ENCODE measurements at places on chromosomes 2 and 18.

- DNase-seq, result no peak
Measured at GRCh38 chr2:164796999-164797398, 44.6 kb downstream of the COBLL1 start.

- DNase-seq, result no peak
Measured at GRCh38 chr2:191247381-191248057, 2.3 kb downstream of the MYO1B start.

DNA sequence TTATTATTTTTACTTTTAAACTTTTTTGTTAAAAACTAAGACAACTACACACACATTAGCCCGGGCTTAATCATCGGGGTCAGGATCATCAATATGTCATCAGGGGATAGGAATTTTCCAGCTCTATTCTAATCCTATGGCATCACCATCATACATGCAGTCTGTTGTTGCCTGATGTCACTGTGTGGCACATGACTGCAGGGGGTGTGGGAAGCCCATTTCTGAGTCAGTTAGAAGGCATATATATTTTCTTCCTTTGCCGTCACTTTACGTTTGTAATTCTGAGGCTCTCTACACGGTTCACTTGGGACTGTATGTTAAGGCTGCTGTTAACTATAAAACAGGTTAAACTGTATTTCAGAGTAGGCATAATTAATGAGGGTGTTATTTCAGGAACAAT, 144.4 kb upstream of the ITGA6 start:
- DNase-seq, result no peak

DNA sequence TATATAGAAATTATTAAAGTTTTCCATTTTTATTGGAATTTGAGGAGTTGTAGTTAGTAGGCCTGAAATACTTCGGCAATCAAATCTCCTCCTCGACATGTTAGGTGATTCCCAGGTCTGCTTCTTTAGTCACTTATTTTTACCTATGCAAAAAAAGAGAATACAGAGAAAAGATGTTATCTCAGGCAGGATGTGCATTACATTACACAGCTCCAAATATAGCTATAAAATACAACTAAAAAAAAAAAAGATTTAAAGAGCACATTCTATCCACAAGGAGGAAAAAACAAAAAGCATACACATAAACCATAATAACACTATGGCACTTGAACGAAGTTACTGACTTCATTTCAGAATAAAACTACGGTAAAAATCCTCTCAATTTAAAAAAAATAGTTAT, 8.1 kb downstream of the STK17B start:
- no peak for DNase-seq

DNA sequence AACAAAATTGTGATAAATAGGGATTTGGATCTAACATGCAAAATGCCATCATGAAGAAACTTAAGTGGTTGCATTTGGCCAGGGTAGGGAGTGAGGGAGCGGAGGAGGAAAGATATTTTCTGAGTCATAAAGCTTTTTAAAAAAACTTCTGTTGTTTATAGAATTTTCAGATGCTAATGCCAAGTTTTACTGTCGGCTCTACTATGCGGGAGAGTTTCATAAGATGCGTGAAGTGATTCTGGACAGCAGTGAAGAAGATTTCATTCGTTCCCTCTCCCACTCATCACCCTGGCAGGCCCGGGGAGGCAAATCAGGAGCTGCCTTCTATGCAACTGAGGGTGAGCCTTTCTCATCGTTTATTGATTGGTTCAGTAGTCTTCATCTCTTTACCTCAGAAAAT, 56.0 kb upstream of the PTH2R start:
- no peak for DNase-seq

- DNase-seq, result no peak
Measured at GRCh38 chr2:207143215-207144172, 22.3 kb downstream of the KLF7 start.

- DNase-seq, result no peak
Measured at GRCh38 chr2:16088035-16088801, 147.9 kb downstream of the MYCN start.

DNA sequence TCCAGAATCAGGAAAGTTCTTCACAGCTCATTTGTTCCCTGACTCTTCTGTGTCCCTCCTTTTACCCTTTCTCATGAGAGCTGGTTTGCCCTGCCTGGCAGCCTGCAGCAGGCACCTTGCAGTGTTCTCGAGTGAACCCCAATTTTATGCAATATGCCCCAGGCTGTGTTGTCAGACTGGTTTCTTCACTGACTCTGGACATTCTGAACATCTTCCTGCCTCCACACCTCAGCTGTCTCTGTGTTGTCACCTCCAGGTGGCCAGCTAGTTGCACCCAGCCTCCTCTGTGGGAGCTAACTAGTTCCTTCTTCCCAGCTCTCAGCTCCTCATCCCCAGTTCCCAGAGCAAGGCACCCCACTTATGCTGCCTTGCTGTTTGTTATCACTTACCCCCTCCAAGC, 5.5 kb downstream of the SETBP1 start:
- no peak for DNase-seq

DNA sequence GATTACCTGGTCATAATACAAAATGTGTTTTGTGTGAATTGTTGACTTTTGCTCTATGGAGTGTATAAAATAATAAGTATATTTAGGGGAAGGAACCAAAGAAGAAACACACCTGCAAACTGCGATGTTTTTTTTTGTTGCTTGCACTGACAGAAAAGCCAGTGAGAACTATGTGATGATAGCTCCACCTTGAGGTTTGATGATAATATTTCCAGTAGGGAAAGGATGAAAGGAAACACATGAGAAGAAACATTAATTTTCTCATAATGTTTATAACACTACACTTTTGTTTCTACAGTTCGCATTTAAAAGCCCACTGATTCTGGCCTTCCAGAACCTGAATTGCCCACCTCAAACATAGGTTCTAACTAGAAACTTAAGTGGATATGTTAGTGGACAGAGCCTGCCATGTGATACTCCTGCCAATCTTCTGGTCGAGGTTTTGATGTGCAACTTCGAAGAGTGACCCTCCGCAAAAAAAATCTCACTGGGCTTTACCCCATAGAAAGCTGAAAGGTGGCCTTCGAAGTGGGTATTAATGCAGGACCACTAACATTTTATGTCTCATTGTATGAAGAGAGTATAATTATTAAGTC, 476.4 kb upstream of the SPHKAP start:
- DNase-seq, result no peak

- peak; percentile 34 for DNase-seq
Measured at GRCh38 chr2:237674731-237675276, 47.4 kb downstream of the LRRFIP1 start.

DNA sequence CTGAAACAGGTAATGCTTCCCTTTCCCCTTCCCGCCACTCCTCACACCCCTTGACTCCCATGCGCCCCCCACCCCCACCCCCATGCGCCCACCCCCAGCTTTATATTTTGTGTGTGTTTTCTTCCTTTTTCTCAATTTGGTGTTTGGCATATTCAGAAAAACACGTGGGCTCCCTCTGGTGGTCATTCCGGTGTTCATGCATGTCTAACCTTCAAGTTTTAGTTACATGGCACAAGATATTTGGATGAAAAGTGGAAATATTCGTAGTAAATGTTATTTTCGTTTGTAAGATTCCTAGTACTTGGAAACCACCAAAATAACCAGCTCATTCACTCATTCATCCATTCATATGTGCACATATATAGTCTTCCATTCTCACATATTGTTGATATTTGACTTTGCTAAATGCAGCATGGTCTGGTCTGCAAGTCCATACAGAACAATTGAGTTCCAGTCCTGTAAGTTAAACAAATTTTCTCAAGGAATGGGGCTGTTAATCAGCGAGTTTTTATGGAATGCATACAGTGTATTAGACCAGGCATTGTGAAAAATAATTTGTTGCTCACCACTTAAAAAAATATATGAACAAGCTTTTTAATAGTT, 143.6 kb upstream of the MAP3K20 start:
- DNase-seq, result peak; percentile 31

GRCh38 chr18:76464281-76465259, 30.5 kb downstream of the ZNF516 start:
- no peak for DNase-seq

DNA sequence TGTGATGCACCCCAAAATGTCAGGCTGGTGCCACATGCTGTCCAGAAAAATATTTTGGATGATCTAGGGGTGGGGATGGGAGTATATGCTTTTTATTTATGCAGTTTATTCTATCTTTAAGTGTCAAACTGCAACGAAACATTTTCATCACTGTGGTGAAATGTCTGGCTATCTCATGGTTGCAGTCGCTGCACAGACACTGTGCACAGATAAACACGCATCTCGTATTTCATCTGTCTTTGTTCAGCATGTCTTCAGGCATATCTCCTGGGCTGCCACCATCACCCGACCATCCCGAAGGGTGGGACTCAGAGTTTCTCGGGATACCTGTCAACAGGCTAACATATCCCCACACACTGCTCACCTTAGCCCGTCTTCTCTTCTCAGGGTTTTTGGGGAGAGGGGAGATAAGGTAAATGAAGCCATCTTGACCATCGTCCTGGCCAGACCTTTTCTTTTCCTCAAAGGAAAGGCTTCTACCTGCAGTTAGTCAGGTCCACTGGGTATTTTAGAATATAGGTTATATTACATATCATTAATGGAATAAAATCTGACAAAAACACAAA, 80.7 kb upstream of the NABP1 start:
- DNase-seq, result no peak

DNA sequence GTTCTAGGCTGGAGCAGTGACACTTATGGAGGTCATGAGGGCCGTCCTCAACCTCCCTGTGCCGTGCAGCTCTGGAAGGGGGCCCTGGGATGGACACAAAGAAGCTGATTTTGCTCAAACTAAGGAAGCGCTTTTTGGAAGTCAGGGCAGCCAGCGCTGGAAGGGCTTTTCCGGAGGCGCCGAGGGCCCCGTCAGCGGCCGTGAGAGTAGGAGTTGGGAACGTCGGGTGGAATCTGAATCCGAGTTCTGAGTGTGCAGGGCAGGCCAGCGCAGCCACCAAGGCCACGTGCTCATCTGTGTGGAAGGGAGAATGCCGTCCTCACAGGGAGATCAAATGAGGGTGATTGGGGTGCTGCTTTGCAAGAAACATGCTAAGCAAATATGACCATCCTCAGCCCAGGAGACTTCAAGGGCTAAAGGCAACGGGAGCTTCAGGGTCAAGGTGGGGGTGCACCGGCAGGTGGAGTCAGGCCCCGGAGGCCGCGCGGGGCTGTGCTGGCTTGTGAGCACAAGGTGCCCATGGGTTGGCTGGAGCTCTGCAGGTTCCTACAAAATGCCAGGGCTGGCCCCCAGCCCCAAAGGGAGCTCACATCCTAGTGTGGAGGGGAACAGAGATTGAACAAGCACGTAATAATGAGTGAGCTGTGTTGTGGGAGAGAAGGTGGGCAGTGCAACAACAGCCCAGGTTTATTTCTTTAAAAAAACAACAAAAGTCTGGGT, 70.4 kb upstream of the HPCAL1 start:
- no peak for DNase-seq

GRCh38 chr18:36905571-36905970, 76.6 kb downstream of the KIAA1328 start:
- DNase-seq, result no peak

DNA sequence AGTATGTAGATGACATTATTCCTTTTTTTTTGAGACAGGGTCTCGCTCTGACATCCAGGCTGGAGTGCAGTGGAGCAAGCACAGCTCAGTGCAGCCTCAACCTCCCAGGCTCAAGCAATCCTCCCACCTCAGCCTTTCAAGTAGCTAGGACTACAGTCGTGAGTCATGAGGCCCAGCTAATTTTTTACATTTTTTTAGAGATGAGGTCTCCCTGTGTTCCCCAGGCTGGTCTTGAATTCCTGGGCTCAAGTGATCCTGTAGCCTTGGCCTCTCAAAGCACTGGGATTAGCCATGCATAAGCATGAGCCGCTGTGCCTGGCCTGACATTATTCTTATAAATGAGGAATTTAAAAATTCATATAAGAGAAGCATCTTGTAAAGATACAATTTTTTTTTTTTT, 86.9 kb downstream of the FAM117B start:
- no peak for DNase-seq

- DNase-seq, result no peak
Measured at GRCh38 chr2:41973871-41974270, 74.0 kb upstream of the PKDCC start.

DNA sequence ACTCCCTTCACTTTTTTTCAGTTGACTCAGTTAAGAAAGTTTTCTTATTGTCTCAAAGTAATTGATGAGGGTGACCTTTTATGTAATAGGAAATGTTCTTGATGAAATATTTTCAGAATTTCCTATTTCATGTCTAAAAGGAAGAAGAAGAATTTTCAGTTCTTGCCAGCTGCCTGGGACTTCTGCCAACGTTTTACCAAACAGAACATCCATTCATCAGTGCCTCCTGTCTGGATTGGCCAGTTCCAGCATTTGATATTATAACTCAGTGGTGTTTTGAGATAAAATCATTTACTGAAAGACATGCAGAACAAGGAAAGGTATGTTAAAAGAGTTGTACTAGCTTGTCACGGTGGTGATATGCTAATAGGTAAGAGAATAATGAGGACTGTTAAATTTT, 104.7 kb upstream of the MYO3B start:
- peak; percentile 36 for DNase-seq

DNA sequence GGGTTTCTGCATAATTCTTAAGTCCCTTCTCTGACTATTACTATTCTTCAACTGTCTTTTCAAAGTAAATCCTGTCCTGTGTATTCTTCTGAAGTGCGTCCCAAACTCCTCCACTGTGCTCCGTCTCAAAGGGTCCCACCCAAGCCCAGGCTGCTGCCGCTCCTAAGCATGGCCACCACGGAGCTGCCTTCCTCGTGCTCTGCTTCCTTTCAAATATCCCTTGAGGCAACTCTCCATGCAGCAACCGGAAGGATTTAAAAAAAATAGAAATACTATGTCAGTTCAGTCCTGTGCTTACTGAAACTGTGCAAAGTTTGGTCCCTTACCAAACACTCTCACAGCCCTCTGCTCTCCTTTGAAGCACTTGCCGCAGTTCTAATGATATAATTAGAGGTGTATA, 116.1 kb downstream of the NOL10 start:
- no peak for DNase-seq

DNA sequence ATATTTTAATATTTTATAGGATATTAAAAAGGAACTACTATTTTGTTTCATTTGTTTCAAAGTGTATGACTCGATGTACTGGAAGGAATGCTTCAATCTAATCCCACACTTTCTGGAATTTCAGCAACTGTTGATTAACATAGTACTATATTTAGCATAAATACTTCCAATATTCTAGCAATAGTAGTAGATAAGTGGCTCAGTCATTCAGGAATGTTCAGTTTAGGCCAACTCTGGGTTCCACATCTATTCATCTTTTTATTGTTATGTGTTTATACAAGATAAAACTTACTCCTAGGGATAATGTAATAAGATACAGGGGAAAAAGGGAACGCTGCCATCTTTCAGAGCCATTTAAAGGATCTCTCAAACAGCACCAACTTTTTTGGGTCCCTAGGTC, 22.3 kb upstream of the ORC2 start:
- no peak for DNase-seq

- DNase-seq, result no peak
Measured at GRCh38 chr18:34297287-34297686, 72.6 kb upstream of the NOL4 start.

DNA sequence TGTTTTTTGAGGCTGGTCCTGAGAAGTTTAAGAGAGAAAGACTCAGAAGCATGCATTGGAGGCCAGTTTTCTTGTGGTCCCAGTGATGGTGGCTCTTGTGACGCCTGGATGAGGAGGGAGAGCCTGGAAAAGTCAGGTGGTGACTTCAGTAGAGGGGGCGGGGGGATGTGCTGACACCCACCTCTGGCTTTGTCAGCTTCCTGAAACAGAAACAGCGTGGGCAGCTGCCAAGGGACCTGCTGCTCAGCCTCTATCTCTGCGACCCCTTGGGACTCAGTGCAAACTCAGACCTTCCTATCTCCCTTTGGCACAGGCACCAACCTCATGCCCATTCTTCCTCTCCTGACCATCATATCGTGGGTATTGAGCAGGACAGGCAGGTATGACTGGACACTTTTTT, 6.4 kb downstream of the TGFBRAP1 start:
- DNase-seq, result no peak

GRCh38 chr2:231386446-231386845, 9.1 kb upstream of the B3GNT7 start:
- DNase-seq, result no peak
